Cardiac fibroblast (primary cell): ENCODE measurements at places on chromosomes 4 and X.

GRCh38 chr4:62871078-62871477, 1538.2 kb downstream of the TECRL start:
- no peak for DNase-seq

GRCh38 chr4:184359888-184360287, 114.5 kb downstream of the IRF2 start:
- DNase-seq, result peak; percentile 59

DNA sequence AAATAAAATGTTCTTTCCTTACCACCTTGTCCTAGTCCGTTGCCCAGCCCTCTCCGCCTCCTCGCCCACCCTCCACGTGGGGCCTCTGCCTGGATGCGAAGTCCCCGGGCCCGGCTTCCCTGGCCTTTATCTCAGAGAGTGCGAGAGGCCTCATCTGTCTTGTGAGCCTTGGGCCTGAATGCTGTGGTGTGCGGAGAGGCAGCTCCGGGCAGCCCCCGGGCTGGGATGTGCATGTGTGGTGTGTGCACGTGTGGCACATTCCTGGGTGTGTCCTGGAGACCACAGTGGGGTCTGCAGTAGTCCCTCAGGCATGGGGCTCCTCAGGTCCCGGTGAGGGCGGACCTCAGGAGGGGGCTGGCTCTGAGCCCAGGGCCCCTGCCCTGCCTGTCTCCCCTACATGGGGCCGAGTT, 31.4 kb downstream of the DOK7 start:
- DNase-seq, result peak; percentile 7

DNA sequence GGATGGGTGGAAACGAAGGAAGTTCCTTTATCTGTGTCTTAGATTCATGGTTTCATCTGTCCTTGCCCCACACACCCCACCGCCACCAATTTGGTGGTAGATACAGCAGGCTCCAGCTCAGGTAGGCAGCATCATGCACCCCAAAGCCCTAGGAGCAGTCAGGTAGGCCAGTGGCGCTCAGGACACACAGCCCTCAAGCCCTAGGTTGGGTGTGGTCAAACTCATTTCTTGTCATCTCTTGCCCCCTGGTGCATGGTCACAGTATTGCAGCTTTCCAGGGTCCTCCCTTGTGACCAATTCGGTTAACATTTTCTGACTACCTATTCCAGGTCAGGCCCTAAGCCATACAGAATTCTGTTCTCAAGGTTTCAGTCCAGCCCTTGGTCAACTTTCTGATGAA, 14.5 kb upstream of the PRRG3 start:
- peak; percentile 10 for DNase-seq

DNA sequence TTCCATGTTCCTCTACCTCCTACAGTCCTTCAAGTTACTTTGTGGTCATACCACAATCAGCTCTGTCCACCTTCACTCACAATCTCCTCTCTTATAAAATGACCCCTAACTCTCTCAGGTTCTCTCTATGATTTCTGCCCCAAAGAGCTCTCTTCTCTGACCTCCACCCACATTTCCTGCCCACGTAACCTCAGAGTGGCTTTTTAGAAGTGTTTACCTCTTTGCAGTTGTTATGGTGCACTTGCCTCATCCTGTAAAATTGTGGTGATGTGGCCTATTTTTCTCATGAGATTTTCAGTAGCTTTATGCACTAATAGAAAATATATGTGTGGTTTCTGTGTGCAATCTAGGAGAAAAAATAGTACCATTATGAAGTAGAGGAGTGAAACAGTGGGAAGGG, 215.8 kb downstream of the PACRGL start:
- no peak for DNase-seq

DNA sequence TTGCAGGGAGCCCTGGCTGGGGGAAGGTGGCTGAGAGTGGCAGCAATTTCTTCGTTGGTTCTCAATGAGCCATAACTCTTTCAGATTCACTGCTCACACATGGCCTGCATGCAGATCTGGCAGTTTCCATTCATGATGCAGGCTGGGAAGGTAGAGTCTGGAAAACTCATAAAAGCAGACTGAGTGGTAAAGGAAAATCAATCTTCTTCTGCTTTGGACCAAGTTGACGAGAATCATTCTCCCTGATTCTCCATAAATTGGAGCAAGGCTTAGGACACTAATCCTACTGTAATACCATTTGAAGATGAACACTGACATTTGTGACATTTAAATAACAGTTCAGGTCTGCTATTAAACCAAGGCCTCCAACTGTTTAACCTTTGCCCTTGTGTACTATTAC, 35.3 kb upstream of the HAND2 start:
- DNase-seq, result no peak

- peak; percentile 62 for DNase-seq
These were observed 58.0 kb downstream of the SH3BGRL start for GRCh38 chrX:81259714-81260395.

DNA sequence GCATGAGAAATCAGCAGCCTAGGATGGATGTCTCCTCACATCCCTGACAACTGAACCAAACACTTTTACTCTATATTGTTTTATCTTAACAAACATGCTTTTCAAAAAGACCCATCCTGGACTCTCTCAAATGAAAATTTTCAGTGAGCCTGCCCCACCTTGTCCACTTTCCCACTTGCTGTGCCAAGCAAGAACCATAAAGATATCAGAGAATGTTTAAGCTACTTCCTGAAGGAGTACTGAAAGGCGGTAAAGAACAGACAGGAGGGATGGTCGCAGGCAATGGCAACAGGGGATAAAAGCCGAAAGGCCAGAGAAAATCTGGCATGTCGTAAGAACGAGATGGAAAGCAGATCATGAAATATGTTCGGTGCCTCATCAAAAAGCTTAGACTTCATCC, 10.5 kb downstream of the APBB2 start:
- DNase-seq, result no peak

GRCh38 chr4:53476232-53477037, 99.0 kb downstream of the FIP1L1 start:
- peak; percentile 97 for DNase-seq

- DNase-seq, result peak; percentile 99
These were observed 27.2 kb upstream of the SLC25A4 start for GRCh38 chr4:185115827-185116232.

- DNase-seq, result no peak
These were observed 43.9 kb upstream of the UGT2B15 start for GRCh38 chr4:68714400-68714799.

DNA sequence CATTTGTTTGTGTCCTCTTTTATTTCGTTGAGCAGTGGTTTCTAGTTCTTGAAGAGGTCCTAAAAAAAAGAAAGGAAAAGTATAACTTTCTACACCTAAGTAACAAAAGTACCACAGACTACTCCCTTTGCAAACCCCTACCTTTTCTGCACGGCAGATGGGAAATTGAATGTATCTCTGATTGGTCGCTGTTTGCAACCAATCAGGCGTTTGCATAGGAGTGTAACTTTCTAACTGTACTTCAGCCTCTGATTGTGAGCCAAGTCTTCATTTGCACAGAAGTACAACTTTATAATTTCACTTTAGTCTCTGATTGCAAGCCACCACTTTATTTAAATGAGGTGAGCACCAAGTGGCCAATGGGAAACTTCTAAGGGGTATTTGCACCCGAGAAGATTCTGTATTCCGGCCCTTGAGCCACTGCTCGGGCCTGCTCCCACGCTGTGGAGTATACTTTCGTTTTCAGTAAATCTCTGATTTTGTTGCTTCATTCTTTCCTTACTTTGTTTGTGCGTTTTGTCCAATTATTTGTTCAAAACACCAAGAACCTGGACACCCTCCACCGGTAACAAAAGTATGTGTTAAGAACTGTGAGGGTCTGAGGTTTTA, 40.3 kb upstream of the FHL1 start:
- DNase-seq, result no peak

GRCh38 chr4:139973616-139974015, 180.4 kb downstream of the MAML3 start:
- no peak for DNase-seq

DNA sequence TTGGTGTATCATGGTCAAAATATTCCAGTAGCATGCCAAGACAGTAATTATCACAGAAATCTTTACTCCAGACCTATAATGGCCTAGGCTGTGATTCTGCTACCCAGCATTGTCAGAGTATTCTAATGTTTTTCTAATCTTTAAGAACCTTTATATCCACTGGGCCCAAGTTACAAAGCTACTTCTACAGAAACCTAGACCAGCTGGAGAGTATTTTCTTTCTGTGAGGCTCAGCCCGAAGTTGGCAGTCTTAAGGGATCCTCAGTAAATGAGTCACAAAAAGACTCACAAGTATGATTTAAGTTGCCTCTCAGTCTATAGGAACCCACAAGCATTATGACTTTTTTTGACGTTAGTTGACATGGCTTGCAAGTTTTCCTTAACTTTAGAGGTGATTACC, 638.5 kb upstream of the FAM241A start:
- peak; percentile 43 for DNase-seq

DNA sequence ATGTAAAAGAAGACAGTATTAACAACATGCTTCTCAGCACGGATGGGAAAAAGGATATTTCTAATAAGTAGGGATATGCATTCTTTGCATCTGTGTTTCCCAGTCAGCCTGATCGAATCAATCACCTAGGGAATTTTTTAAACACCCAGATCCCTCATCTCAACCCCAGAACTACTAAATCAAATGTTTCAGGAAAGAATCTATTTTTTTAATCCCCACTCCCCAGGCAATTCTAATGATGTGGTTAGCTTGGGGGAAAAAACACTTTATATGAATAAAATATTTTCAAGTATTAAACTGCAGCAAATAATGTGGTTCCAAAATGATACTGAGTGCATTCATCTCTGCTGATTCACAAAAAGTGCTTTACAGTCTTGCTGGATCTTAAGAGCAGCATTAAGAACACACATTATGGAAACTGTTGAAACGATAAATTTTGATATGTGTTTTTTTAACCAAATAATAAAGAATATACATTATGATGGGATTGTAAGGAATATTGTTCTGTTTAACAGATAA, 68.7 kb upstream of the GUCY1A1 start:
- DNase-seq, result no peak
